ENCODE measurements at places on chromosomes 16 and 17.

DNA sequence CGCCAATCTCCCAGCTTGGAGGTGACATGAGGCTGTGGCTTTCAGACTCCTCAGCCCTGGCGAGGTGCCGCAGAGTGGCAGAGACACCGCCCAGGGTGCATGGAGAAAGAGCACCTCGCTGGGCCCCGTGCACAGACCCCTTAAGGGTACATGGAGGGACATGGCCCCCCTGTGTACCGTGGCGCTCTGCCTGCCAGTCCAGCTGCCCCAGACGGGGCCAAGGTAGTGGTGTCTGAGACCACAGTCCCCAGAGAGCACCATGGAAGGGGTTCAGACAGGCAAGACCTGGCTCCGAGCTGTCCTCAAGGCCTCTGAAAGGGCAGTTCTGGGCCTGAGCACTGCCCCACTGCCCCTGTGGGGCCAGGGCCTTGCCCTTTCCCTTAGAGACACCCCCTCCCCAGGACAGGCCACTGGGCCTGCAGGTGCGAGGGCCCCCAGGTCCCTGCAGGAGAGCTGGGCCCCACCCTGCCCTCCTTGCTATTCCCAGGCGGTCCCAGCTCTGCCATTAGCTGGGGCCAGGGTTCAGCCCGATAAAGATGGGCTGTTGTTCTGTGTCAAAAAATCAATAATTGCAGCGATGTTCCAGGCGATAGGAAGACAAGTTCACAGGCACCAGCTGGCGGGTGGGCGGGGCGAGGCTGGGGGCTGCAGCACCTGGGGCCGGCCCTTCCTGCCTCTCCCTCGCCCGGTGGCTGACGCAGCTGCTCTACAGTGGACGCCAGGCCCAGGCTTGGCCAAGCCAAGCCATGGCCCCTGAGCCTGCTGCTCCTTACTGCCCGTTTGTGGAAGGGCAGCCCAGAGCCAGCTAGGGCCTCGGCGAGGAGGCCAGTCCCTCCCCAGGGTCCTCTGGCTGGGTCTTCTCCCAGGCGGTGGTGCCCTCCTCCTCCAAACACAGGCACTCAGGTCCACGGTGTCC is 51.7 kb downstream of the ZFPM1 start:
- no peak for DNase-seq

- peak; percentile 37 for DNase-seq
These were observed 5.5 kb upstream of the MXRA7 start for GRCh38 chr17:76716146-76716838.

- no peak for DNase-seq
These were observed 897 bp downstream of the TP53I13 start for GRCh38 chr17:29569245-29569950.

GRCh38 chr17:64618848-64619247 is 43.3 kb downstream of the SMURF2 start:
- DNase-seq, result no peak

DNA sequence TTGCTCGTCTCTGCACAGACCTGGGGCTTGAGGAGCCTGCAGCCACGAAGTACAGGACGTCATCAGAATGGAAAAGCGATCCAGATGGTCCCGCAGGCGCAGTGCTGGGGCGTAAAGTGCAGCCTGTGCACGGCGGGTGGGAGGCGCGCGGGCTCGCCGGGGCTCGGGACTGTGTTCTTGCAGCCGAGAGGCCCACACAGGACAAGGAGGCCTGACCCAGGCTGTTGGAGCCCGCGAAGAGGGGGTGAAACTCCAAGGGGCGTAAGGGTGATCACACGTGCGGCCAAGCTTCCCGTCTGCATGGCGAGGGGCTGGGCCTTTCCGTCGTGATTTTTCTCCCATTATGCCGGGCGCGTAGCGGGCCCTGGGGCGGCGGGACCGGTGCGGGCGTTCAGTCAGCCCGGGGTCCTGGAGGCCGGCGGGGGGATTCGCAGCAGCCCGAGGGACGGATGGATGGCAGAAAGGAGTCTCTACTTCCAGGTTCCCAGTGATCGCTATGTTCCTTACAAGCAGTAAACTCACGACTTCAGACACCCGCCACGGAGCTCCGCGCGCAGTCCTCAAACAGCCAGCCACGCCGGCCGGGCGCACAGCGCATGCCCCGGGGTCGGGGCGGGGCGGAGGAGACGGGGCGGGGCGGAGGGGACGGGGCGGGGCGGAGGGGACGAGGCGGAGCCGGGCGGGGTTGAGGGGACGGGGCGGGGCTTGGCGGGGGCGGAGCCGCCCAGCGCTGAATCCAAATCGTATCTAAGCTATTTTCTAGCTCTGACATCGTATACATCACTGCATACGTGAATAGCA is 141.0 kb upstream of the KCNJ18 start:
- peak; percentile 80 for DNase-seq

GRCh38 chr17:11980813-11981212 is 16.5 kb downstream of the ZNF18 start:
- no peak for DNase-seq

GRCh38 chr16:80028581-80029380 is 428.2 kb upstream of the MAF start:
- no peak for DNase-seq

DNA sequence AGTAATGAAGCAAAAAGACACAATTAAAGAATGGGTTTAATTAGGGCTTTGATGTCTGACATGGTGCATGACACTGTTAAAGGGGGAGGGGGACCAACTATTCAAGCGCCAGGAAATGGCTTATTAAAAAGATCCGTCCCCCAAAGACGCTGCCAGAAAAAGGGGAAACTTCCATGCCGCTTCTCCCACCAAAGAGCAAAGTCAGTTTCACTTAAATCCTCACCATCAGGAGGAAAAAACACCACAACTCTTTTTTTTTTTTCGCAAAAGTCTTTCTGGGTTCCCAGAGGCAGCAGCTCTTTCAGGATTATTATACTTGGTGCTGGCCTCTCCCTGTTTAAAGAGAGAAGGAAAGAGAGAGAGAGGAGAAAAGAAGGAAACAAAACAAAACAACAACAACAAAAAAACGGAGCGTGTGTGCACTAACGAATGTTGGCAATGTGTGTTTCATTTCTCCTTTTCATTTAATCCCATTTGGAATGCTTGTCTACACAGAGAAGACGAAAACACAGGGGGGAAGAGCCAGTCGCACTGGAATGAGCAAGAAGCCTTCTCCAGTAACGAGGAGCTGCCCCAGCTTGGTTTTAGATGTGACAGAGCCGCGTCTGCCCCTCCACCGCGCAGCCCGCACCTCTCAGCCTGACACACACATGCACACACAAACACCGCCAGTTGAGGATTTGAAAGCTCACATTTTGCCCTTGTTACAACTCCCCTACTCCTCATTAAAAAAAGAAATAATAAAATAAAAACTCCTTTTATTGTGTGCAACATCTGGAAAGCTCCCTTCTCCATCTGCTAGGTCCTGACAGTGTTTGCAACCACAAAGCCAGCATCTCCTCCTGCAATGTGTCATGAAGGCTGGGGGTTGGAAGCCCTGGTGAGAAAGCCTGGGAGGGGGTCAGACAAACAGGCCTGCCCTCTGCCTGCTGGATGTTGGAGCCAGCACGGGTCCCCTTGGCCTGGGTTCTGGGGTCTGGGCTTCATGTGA is 32.7 kb upstream of the AXIN2 start:
- no peak for DNase-seq

DNA sequence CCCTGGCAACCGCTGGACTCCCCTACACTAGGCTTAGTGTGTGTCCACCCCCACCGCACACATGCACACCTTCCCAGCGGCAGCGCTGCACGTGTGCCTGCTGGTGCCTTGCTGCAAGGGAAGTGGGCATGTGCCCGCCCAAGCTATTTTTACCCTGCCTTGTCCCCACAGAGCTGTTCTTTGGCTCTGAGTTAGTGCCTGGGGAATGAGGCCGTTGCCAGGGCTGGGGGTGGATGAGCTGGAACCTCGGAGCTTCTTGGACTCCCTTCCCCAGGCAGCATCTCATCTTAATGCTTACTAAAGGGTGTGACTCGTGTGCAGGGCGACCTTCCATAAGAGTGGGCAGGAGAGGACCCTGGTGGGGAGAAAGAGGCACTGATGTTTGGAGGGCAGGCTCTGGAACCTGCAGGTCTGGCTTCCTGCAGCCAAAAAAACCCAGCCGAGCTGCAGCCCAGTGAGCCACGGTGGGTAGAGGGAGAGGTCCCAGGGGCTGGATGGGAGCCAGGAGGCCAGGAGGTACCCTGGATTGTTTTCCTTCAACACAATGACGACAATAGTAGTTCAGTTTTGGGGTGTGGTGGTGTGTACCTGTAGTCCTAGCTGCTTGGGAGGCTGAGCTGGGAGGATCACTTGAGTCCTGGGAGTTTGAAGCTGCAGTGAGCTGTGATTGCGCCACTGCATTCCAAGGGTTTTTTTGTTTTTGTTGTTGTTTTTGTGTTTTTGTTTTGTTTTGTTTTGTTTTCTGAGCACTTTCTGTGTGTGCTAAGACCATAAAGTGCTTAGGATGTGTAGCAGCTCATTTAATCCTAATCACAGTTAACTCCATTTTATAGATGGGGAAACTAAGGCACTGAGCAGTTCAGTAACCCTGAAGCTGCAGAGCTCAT is 119.1 kb downstream of the RAB11FIP4 start:
- no peak for DNase-seq

DNA sequence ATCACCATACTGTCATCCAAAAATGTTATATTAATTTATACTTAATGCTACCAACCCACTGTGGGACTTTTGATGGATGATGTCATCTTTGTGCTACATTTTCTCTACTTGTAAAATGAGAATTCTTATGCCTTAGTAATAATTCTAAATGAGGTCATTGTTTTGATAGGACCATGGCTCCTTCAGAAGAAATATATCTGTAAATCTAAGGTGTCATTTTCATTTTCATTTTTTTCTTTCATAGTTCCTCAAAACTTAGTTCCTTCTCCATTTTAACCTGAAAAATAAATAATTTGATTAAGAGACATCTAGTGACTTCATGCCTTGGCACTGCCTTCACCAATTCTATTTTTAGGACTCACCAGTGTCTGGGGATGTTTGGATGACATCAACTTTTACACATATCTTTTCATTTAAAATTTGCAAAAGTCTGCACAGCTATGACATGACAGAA is 48.7 kb downstream of the GPRC5B start:
- DNase-seq, result no peak

DNA sequence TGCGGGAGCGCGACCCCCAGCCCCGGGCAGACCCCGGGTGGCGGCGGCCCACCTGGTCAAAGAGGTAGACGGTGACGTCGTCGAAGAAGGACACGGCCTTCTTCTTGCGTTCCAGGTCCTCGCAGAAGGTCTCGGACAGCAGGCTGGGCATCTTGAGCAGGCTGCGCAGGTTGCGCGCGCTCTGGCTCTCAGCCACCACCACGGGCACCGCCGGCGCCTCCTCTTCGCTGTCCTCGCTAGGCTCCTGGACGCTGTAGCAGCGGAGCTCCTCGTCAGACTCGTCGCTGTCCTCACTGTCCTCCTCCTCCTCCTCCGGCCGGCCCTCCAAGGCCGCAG is 45.2 kb upstream of the PVALEF start:
- DNase-seq, result no peak

GRCh38 chr16:919658-920050 is 51.1 kb downstream of the LMF1 start:
- DNase-seq, result no peak

DNA sequence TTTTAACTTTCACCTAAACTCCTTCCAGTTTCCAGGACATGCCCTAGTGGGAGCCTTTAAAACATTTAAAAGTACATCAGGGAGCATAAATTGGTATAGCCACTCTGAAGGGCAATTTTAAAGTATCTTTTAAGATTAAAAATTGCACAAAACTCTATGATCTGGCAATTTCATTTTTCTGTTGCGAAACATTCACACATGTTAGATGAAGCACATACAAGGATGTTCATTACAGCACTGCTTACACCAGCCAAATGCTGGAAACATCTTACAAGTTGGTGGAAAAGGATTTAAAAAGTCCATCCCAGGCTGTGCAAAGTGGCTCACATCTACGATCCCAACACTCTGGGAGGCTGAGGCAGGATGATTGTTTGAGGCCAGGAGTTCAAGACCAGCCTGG is 26.4 kb upstream of the LONP2 start:
- no peak for DNase-seq

GRCh38 chr17:82021900-82022309 is 773 bp downstream of the CENPX start:
- no peak for DNase-seq

DNA sequence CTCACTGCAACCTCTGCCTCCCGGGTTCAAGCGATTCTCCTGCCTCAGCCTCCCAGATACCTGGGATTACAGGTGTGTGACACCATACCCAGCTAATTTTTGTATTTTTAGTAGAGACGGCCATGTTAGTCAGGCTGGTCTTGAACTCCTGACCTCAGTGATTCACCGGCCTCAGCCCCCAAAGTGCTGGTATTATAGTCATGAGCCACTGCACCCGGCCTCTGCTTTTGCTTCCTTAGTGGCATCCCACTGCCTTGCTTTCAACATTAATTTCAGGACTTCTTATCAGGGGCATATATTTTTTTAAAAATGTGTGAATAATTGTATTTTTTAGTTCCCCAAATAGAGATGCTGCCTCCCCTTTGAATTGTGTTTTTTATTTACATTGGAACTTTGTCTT is 98.8 kb downstream of the SYCE1L start:
- no peak for DNase-seq

DNA sequence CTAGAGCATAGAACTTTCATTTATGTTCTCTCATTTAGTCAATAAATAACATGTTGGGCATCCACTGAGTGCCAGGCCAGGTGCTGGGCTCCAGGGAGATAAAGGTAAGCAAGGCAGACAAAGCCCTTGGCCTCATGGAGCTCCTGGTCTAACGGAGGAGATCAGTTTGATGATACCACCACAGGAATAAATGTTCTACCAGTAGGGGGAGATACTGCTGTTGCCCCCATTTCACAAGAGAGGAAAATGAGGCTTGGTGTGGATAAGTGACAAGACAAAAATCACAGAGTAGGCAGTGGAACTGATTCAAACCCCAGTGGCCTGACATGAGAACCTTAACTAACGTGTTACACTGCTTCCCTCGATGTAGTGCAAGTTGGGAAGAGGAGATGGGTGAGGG is 80.4 kb upstream of the ERCC4 start:
- no peak for DNase-seq

- DNase-seq, result no peak
These were observed 2.9 kb downstream of the KRT39 start for GRCh38 chr17:40963838-40964237.

- DNase-seq, result no peak
These were observed 33.7 kb upstream of the NUDT16L1 start for GRCh38 chr16:4659363-4660353.

GRCh38 chr16:24728891-24729242 is 584 bp upstream of the TNRC6A start:
- DNase-seq, result no peak

GRCh38 chr16:61590577-61590976 is 445.7 kb downstream of the CDH8 start:
- DNase-seq, result no peak

GRCh38 chr17:79243996-79244395 is 169.4 kb downstream of the ENGASE start:
- DNase-seq, result no peak

DNA sequence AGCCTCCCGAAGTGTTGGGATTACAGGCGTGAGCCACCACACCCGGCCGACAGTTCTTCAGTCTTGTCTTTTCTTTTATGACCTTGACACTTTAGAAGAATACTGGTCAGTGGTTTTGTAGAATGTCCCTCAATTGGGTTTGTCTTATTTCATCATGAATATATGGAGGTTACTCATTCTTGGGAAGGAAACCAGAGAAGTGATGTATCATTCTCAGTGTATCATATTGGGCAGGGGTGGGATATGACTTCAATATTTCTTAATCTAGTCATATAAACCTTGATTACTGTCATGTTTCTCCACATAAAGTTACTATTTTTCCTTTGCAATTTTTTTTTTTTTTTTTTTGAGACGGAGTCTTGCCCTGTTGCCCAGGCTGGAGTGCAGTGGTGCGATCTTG is 36.9 kb downstream of the SNTB2 start:
- DNase-seq, result no peak

All from T-helper 9 cell (primary cell).